ENCODE measurements at places on chromosomes 7 and 10.

- no peak for DNase-seq
Measured at GRCh38 chr10:93261961-93262610, 188.4 kb downstream of the CYP26A1 start.

DNA sequence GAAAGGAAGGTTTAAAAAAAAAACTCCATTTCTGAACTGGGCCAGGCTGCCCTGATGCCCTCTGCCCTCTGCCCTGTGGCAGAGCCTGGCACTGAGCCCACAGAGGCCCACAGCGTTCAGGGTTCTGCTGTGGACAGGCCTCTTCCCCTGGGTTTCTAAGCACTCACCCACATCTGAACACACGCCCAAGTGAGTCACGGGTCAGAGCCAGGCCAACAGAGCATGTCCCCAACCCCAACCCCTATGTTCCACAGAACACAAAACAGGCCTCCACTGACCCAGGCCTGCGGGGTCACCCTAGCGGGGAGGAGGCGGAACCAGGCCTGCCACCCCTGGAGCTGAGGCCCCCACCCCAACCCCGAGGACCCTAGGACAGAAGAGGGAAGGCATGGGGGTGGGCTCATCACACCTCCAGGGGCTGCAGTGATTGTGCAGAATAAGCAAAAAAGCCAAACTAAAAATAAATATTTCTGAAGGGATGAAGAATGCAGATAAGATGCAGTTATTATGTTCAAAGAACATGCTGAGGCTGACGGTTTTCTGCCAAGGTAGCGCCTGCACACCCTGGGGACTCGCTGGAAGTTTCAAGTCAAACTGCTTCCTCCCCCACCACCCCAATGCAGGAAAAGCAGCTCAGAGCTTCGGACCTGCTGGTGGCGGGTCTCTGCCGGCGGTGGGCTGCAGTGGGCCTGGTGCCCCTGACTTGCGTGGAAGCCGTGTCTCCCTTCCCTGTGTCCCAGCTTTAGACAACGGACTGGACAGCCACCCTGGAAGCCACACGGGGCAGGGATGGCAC, 5.4 kb downstream of the WDR86 start:
- DNase-seq: peak; percentile 13

DNA sequence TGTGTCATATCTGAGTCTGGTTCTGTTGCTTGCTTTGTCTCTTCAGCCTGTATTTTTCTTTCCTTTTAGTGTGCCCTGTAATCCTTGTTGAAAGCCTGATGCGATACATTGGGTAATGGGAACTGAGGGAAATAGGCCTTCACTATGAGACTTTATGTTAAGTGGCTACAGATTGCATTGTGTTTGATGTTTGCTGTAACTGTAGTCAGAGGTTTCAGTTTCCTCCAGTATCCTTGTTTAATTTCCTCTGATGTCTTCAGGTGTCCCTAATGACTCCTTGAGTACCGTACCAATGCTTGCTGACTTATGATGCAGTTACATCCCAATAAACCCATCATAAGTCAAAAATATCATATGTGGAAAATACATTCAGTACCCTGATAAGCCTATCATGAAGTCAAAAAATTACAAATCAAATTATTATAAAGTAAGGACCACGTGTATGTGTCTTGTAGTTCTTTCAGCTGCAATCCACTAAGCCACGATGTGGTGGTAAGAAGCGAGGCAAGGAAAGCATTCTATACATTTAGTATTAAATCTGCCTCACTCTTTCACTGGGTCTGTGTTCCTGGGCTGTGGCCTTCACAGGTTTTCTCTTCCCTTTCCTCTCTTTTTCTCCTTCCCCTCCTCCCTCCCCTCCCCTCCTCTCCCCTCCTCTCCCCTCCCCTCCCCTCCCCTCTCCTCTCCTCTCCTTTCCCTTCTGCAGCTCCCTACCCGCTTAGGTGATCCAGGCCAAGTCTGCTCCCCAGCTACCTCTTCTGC, 13.3 kb upstream of the GIMAP6 start:
- no peak for DNase-seq

- no peak for DNase-seq
Measured at GRCh38 chr10:104441329-104442000, 87.8 kb downstream of the CFAP58 start.

DNA sequence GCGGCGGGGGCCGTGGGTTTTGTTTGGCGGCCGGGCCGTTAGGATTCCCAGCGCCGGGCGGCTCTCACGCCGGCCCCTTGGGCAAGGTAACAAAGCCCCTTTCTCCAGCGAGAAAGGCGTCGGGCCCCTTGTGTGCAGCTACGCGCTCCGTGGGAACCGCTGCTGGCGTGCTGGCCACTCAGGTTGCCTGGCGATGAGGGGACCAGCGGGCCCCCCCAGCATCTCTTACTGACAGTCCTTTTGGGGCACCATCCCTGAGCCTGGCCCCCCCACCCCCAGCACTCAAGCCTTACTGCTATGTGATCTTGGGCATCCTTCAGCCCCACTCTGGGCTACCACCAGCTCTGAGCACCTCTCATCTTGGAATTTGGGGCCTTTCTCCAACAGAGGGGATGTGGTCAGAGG, 1.8 kb downstream of the LFNG start:
- DNase-seq: peak; percentile 18

DNA sequence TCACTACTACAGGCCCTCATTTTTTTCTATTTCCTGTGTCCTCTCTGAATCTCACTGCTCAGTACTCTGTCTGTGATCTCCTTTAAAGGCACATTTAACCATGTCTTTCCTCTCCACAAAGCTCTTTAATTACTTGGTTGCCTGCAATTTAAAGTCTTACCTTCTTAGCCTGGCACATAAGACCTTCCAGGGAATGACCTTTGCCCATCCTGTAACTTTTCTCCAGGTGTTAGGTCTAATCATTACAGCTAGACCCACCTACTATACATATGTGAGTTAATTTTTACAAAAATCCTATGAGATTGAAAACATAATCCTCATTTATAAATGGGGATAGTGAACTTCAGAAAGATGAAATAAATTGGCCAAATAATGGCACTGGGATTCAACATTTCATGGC, 244.1 kb upstream of the RHOBTB1 start:
- no peak for DNase-seq

DNA sequence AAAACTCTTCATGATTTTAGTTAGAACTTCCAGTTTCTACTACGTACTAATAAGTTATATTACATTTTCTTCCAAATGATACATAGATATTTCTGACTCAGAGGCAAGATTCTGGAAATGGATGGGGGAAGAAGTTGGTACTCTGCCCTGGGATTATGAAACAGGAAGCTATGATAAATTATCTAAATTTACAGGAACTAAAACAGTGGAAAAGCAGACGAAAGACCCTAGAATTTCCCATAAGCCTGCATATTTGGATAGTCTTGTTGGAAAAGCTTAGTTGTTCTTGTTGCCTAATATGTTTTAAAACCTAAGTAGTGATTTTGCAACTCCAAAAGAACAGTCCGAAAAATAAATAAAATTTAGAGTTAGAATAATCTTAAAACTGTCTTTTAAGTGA, 21.8 kb downstream of the CFAP69 start:
- DNase-seq: no peak

- DNase-seq: no peak
Measured at GRCh38 chr10:11326241-11326640, 285.2 kb downstream of the USP6NL start.

GRCh38 chr7:50834031-50834535, 51.4 kb upstream of the GRB10 start:
- DNase-seq: no peak

- DNase-seq: peak; percentile 37
Measured at GRCh38 chr7:73519867-73520672, 2.0 kb downstream of the BAZ1B start.

GRCh38 chr10:93390306-93391090, 91.6 kb downstream of the MYOF start:
- no peak for DNase-seq

DNA sequence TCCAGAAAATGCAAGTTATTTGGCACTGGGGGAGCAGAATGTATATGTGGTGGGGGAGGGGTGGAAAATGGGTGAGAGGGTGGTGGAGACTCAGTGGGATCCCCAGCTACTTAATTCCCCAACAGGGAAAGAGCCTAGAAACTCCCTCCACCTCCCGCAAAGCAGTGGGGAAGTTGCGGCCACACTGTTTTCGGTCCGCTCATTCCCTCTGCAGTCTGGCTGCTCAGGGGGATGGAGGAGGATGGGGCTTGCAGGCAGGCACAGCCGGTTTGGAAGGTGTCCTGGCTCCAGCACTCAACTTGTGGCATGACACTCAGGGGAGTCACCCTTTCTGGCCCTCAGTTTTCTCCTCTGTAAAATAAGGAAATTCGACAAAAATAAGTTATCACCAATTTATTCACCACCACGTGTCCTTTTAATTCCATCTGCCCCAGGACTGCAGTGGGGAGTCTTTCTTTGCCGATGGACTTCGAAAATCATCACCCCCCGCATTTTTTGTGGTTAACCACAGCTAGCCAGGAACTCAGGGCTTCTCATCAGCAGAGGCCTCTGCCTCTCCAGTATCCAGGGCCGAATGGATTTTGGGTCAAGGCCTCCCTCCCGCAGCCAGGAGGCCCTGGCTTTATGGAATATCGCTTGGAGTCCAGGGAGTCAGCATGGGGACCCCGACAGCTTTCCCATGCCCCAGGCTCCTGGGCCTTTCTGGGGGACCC, 1.6 kb upstream of the HTRA1 start:
- no peak for DNase-seq

DNA sequence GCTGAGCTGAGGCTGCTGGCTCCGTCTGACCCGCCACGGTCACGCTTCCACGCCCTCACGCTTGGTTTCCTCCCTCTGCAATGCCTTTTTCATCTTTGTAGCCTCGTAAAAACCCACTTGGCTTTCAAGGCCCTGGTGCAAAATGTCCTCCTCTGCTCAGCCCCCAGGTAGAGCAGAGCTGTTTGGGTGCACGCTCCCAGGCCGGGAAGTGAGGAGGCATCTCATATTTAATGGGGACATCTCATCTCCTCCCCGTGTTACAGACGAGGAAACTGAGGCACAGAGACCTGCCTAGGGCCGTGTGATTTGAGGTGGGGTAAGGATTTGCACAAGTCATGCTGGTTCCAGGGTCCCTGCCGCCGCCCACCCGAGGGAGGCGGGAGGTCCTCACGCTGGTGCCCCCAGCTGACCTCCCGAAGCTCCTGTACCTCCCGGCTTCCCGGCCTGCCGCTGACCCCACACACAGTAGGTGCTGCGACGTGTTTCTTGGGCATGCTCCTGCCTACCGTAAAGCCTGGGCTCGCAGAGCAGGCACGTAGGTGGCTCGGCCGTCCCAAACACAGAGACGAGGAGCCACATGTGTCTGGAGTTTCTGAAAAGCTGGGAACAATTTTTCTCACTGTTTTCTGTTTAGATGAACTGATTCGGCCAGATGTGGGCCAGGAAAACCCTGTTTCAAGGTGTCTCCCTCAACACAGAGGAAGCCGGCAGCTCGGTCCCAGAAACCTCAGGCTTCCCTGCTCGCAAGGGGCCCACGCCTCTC, 11.5 kb downstream of the FOXL3 start:
- no peak for DNase-seq

DNA sequence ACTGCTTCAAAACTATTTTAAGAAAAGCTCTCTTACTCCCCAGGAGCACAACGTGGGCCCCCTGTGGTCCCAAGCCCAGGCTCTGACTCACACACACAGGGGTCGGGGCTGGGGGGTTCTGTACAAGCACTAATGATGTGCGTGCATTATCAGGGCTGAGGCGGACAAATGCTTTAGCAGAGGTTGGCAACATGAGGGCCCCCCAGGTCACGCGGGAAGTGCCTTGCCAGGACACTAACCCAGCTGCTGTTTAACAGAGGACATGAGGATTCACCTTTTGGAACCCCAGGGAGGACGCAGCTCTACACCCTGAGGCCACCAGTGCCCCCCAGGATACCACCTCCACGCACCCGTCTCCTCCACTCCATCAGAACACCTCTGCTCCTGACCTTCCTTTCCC, 342.8 kb downstream of the DNAJB6 start:
- no peak for DNase-seq

- no peak for DNase-seq
Measured at GRCh38 chr7:157468221-157469111, 131.7 kb downstream of the DNAJB6 start.

All from activated naive CD4-positive, alpha-beta T cell treated with Interleukin-2 at 50 U/mL for 16 hours (primary cell).